HS-5 (cell line): ENCODE measurements at places on chromosomes 4 and X.
A peak's percentile ranks its signal among the peaks of the same experiment; 100 is the strongest.

- DNase-seq: no peak
These were observed 3.1 kb downstream of the UVSSA start for GRCh38 chr4:1350169-1350520.

DNA sequence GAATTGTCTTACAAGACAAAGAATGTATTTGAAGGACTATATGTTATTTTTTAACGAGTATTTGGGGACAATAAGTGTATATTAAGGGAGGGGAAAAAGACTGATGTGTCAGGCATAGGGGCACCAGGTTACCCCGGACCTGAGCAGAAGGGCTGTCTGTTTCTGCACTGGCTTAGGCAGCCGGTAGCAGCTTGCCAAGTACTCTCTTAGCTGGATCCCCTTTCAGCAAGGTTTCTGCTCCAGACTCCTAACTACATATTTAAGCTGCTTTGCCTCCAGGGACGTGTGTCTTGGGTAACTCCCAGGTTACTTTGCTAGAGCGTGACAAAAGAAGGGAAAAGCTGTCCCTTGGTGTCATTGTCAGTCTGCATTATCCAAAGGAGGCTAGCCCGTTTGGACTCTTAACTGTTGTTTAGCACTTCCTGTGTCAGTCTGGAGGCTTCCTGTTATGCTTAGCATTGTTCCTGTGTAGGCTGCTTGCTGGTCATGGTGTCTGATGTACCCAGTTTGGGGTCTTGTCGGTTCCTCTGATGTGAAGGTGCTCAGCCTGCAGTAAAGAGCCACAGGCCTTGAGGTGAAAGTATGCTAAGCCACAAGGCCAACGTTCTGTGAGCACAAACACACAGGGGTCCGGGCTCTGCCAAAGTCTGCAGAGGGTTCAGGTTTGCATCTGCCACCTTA lies 11.6 kb downstream of the CXCR3 start:
- DNase-seq: no peak

DNA sequence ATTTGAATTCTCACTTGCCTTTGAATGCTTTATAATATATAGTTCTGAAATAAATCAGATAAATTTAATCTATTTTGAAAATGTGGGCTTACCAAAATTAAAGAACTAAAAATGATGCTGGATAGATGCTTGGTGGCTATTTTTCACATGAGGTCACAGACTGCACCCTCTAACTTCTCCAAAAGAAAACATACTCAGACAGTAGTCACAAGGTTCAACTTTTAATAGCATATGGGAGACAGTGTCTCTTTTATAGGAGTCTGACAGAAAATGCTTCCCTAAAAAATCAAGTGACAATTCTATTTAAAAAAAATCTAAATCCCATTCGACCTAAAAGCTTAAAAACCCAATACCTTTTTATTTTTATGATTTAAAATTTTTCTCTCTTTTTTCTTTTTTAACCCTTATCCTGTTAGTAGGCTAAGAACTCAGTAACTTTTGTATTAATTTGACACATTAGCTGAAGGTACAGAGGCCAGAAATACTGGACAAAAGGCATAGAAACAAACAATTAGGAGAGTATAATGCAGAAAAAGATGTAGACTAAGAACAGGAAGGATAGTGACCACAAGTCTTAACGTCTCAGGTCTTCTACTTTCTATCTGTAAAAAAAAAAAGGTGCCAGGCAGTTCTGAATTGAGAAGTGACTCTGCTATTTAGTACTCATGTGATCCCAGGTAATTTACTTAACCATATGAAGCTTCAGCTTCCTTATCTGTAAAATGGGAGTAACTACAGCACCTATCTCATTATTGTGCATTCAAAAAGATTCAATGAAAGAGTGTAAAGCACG lies 7.6 kb downstream of the TIGD4 start:
- no peak for DNase-seq

DNA sequence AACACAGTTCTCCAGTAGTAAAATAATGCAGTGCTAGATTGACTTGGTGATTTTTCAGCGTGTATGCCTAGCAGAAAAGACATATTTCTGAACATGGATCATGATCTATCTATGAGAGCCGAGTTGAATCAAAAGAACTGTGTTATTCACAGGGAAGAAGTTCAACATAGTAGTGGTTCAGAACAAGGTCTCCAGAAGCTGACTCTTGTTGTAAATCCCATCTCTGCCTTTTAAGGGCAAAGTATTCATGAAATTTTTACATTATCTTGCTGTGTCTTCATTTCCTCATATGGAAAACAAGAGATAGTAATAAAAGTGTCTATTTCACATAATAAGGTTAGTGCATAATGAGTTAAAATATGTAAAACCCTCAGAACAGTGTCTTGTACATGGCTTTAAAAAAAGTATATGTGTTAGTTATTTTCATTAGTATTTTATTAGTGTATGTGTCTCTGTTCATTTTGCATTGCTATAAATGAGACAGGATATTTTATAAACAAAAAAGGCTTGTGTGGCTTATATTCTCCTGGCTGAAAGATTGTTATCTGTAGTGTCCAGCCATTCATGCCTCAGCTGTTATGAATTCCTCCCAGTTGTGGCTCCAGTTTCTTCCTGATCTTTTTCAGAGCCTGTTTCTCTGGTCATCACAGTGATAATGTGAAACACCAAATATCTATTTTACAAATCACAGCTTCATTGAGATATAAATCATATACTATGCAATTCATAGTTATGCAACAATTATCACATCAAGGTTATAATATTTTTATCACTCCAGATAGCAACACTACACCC lies 1351.2 kb downstream of the STIM2 start:
- no peak for DNase-seq

DNA sequence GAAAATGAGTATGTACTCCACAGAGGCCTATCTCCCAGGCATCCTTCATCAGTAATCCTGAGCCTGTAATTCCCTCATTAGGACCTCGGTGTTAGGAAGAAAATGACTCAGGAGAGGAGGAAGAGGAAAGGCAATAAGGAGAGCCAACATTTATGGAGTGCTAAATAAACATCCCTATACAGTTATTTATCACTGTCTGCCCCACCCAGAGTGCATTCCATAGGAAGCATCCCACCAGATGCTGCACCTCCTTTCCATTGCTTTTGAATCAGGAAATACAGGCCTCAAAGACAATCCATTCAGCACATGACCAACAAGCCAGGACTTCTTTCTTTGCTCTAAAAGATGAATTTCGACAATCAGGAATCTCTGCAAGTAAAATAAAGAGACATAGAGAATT lies 47.6 kb downstream of the USP38 start:
- no peak for DNase-seq

DNA sequence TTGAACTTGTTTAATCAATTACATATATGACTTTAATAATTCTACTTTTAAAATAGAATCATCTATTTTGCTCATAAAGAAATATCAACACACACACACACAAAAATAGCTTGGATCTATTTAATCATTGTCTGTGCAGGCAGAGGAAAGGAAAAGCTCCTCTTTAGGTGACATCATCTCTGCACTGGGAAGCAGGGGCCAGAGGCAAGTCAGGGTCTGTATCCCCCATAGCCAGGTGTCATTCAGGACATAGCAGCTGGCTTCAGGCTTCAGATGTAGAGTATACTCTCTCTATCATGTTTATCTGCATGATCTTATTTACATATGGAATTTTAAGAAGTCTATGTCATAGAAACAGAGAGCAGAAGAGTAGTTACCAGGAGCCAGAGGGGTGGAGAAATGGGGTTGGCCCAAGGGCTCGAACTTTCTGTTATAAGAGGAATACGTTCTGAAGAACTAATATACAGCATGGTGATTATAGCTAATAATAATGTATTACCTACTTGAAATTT lies 110.4 kb upstream of the LDB2 start:
- no peak for DNase-seq

- no peak for DNase-seq
These were observed 27.2 kb downstream of the FBXO8 start for GRCh38 chr4:174256277-174256713.

DNA sequence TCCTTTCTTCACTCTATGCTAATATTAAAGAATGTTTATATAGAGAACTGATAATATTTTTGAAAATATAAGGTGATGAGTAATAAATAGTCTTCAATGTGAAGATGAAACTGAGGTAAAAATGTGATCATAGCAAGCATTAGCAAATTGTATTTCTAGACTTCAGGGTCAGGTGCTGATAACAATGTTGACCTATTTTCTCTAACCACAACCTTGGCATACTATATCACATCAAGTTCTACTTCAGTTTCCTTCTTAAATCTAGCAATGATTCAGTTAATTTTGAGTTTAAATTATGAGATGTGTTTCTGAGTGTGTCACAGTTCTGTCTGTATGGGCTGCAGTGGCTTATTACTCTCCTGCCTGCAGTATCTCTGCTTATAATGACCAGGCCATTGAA lies 209.4 kb downstream of the RAPGEF2 start:
- DNase-seq: no peak

- DNase-seq: peak; percentile 18
These were observed 660.3 kb upstream of the PITX2 start for GRCh38 chr4:111283066-111283677.

- peak; percentile 2 for DNase-seq
These were observed 109.4 kb downstream of the DLG3 start for GRCh38 chrX:70554081-70554480.

- DNase-seq: no peak
These were observed 27.3 kb upstream of the GPRASP2 start for GRCh38 chrX:102684772-102685520.

DNA sequence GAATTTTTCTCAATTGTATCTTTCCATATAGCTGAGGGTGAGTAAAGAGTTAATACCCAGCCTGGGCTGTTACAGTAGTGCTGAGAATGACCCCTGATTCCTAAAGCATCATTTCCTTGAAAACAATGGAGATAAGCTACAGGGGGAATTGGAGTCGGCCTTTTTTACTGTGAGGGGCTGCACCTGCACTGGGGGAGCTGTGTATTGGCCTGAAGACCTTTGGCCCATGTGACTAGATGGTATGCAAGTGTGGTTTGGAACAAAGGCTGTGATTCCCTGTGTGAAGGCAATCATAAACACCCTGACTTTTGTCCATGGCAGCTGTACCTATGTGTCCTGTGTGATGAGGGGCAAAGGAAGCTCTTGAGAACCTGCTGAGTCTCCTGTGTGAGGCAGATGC lies 124.0 kb upstream of the HPGD start:
- DNase-seq: no peak

- DNase-seq: no peak
These were observed 31.7 kb upstream of the PDLIM3 start for GRCh38 chr4:185566972-185567371.

DNA sequence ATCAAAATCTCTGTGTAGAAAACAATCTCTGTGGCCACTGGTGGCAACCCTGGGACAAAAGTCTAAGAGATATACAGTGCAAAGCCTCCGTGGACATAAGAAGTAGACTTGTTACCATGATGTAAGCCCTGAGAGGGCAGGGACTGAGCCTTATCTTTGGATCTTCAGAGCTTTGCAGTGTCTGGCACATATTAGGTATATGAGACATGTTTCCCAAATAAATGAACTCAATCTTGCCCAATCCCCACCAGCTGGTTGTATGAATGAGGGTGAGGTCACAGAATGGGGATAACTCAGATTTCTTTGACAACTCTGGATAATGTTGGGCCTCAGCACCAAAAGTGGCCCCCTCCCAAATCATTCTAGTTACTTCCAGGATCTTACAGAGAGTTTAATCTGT lies 511.4 kb upstream of the DIPK2B start:
- DNase-seq: peak; percentile 63

GRCh38 chr4:77007358-77008230 lies 58.0 kb downstream of the SEPTIN11 start:
- DNase-seq: peak; percentile 61

- DNase-seq: no peak
These were observed 33.5 kb upstream of the REST start for GRCh38 chr4:56874166-56874565.

DNA sequence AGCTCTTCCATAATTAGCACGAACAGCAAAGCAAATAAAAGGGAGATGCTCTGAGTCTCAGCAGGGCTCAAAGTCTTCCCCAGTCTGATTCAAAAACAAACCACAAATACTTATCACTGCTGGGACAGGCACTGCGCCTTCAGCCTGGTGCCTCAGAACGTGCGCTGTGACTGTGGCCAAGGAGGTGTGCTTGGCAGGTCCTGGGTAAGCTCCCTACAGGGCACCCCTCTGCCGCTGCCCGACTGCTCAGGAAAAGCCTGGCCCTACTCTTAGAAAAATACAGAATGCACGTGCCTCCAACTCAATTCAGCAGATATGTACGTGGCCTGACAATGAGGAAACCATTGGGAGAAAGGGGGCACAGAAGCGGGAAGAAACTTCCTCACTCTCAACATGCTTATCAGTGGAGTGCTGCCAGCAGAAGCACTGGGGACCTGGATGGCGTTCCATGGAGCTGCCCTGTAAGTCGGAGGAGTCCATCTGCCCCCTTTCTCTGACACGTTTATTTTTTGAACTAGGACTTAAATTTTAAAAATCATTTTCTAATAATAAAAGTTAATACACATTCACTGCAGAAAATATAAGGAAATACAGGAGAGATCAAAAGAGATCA lies 86.8 kb downstream of the GATB start:
- DNase-seq: no peak

- peak; percentile 53 for DNase-seq
These were observed 36.0 kb upstream of the GABRA2 start for GRCh38 chr4:46425775-46426400.

DNA sequence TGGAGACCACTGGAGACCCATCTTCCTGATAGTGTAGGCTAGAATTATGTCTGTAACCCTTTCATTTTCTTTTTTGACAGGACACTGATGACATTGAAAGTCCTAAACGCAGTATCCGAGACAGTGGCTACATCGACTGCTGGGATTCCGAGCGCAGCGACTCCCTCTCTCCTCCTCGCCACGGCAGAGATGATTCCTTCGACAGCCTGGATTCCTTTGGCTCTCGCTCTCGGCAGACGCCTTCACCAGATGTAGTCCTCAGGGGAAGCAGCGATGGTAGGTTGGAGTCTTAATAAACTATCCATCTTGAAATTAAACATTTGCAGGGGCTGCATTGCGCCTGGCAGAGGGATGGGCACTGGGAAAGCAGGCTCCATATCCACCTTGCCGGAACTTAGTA lies 75.4 kb downstream of the LIMCH1 start:
- DNase-seq: no peak

GRCh38 chrX:46234775-46235174 lies 310.4 kb downstream of the ZNF674 start:
- DNase-seq: no peak

DNA sequence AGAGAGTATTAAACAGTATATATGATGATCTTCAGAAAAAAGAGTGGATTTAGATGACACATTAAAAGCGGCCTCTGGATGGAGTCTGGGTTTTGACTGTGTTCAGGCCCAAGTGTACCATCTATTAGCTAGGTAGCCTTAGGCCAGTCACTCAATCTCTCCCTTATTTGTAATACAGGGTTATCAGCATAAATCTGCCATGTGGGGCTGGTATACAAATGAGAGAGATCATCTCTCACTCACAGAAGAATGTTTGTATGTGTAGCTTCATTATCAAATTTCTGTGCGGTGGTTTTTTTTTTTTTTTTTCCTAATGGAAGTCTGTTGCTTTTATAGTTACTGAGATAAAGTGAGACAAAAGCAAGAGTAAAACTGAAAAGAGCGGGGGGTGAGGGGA lies 12.7 kb downstream of the SLC2A9 start:
- DNase-seq: no peak

DNA sequence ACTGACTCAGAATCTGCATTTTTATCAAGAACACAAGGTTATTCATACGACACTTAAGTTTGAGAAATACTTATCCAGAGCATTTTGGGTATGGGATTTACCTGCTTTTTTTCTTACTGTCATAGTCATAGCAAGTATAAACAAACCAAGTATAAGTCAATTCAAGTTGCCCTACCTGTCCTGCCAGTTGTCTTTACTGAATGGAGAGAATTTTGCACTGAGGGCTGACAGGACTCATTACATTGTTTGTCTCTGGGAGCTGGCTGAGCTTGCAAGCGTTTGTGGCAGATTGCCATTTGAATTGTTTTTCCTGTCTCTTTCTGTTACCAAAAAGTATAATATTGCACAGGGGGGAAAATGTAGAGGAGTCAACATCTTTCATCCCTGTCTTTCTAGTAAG lies 278.9 kb upstream of the MAGEC2 start:
- no peak for DNase-seq
